ENCODE measurements at places on chromosomes 13 and 19.

- no peak for DNase-seq
Measured at GRCh38 chr19:18362934-18363542, 22.6 kb downstream of the PGPEP1 start.

DNA sequence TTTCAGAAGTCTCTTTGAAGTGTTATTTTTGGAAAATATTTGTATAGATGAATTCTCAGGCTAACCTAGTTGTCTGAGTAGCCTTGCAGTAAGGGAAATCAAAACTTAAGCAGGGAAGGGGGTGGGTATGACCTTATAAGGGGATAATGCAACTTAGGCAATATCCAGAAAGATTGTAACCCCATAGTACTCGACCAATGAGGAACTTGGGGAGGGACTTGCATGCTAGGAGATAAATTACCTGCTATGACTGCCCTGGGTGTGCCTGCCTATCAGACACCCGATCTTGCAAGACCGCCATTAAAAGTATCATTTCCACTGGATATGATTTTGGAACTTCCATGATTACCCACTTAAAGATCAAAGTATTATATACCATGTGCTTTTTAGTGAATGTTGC is 23.0 kb upstream of the RFXAP start:
- DNase-seq, result no peak

DNA sequence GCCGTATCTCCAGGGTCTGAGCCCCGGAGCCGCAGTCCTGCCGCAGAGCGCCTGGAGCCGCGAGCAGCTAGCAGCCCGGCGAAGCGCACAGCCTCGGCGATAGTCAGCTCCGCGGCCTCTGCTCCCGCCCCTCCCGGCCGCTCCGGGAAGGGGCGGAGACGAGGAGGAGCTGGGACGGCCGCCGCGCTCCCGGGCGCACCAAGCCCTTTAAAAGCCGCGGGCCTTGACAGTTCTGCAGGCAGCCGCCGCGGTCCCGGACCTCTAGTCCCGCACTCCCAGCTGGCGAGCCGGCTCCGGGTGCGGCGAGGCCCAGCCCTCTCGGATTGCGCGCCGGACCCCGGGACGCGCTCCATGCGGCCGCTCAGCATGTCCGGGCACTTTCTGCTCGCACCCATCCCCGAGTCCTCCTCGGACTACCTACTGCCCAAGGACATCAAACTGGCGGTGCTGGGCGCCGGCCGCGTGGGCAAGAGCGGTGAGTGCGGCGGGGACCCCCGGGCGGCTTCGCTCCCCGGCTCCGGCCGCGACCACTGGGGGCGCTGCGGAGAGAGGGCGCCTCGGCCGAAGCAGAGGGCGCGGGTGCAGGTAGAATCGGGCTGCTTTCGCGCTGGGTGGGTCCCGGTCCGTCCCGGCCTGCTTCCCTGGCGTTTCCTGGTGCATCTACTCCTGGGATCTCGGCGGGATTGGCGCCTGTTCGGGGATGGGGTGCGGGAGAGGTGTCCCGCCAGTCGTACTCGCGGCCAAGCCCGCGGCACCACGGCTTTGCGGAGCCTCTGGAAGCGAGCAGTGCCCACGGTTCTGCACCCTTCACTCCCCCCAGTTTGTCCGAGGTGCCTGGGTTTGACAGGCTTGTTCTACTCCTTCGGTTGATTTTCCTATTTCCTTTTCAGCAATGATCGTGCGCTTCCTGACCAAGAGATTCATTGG is at the start of gene RASL11A:
Gene RASL11A (plus strand): TSS at position 237 of the 927 bp plus-strand sequence. CDS start 115 bp downstream, at position 352.
- peak; percentile 93 for DNase-seq

- DNase-seq, result no peak
Measured at GRCh38 chr19:31347828-31348392, 1.3 kb downstream of the TSHZ3 start.

GRCh38 chr19:10430505-10431253 is 10.3 kb downstream of the PDE4A start:
- peak; percentile 85 for DNase-seq

GRCh38 chr19:54329476-54330165 is 9.3 kb downstream of the LILRA4 start:
- no peak for DNase-seq

GRCh38 chr19:20503476-20503875 is 62.1 kb downstream of the ZNF737 start:
- no peak for DNase-seq

GRCh38 chr13:101686003-101686402 is 233.5 kb downstream of the ITGBL1 start:
- DNase-seq, result no peak

- no peak for DNase-seq
Measured at GRCh38 chr13:82565201-82565600, 1317.1 kb downstream of the SLITRK1 start.

DNA sequence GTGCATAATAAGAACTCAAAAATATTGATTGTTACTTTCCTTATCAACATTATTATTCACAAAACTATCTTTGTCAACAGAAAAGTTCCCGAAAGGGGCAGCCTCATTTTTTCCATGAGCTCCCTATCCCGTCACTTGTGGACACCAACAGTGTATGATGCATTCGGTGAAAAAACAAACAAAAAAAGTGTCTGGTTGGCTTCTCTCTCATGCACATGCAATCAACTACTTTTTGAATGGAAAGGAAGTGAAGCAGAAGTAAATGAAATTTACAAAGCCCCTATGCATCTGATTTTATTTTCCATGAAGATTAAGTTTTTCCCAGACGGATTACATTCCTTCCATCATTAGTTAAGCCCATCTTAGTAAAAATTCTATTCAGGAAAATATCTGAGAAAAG is 526.9 kb downstream of the RFC3 start:
- DNase-seq, result no peak

GRCh38 chr13:39185326-39185725 is 147.1 kb downstream of the NHLRC3 start:
- DNase-seq, result no peak

DNA sequence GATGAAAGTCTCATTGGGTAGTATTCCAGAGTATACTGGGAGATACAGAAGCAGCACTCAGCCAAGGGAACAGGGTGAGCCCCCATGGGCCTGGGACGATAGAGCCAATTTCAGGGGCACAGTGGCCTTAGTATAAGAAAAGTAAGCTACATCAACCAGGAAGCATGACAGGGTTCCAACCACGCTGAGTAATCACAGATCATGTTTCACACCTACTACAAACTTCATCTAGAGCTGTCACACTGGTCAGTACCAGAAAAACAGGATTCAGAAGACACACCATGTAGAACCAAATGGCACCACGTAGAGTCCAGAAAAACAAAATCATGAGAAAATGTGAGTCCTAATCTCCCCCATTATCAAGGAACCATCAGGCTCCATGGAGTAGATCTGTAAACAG is 1292.4 kb upstream of the MIR17HG start:
- DNase-seq, result no peak

DNA sequence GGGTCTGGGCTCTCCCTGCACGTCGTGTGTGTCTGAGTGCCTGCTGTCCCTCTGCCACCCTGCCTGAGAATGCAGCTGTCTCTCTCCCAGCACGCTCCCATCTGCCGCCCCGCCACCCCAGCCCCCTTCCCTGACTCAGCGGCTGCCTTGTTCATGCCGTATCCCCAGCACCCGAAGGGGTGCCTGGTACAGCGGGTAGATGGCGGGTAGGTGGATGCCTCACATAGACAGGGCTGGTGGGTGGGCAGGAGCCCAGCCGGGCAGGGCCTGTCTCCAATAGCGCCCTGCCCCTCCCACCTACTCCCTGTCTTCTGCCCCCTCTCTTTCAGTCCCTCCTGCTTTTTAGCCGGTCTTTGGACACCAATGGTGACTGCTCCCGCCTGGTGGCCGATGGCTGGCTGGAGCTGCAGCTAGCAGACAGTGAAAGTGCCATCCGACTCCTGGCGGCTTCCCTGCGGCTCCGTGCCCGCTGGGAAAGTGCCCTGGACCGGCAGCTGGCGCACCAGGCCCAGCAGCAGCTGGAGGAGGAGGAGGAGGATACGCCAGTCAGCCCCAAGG is 30.3 kb downstream of the DHX34 start:
- DNase-seq, result no peak

GRCh38 chr13:23288564-23288963 is 107.8 kb downstream of the SGCG start:
- DNase-seq, result no peak

GRCh38 chr13:98251708-98252107 is 74.6 kb upstream of the RNF113B start:
- no peak for DNase-seq

- no peak for DNase-seq
Measured at GRCh38 chr13:94308832-94309231, 170.7 kb downstream of the DCT start.

DNA sequence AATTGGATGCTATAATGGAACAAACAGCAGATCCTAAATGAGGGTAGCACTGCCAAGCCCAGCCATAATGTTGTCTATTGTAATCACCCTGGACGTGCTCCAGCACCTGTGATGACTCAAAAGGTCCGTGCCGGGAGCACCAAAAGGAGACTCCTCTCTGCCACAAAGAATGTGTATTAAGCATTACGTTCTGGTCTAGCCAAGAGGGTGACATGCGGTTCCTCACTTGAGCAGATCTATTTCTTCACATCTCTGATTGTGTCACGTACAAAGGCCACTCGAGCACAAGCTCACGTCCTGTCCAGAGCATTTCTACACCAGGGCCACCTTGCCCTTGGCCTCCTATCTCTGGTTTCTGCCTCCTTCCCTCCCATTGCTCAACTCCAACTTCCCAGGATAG is 219.9 kb upstream of the IRS2 start:
- DNase-seq, result no peak

DNA sequence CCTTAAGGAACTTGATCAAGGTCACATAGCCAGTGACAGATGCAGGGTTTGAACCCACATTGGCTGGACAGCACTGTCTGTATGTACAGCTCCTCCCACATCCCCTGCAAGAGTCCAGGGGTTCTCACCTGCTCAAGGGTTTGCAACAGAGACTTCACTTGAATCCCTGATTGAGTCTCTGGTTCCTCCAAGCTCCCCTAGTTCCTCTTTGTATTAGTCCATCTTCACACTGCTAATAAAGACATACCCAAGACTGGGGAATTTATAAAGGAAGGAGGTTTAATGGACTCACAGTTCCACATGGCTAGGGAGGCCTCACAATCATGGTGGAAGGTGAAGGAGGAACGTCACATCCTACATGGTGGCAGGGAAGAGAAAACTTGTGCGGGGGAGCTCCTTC is 72.8 kb upstream of the CLDN10 start:
- no peak for DNase-seq

GRCh38 chr13:62524498-62524897 is 1108.8 kb upstream of the PCDH20 start:
- no peak for DNase-seq

DNA sequence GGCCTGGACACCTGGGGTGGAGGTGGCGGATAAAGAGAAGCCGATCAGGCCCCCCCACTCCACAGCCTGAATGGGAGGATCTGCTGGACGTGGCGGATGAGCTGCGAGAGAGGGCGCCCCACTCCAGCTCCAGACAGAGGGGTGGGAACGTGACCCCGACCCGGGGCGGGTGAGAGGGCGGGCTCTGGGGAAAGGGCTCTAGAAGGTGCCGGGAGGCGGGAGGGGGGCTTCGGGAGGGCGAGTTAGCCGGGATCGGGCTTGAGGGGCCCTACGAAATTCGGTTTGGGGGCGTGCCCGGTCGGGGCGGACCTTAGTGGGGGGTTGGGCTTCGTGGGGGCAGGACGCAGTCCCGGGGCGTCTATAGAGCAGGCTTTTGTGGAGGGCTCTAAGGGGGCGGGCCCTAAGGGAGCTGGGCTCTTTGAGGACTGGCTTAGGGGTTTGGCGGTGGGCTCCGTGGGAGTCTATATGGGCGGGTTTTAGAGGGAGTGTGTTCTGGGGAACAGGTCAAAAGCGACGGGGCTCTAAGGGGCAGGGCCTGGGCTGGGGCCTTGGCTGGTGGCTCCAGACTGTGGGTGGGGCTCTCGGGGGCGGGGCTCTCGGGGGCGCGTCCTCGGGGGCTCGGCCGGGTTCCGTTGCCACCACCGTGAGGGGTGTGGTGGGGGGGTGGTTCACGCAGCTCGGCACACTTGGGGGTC is 4.1 kb upstream of the NANOS3 start:
- DNase-seq, result peak; percentile 51

DNA sequence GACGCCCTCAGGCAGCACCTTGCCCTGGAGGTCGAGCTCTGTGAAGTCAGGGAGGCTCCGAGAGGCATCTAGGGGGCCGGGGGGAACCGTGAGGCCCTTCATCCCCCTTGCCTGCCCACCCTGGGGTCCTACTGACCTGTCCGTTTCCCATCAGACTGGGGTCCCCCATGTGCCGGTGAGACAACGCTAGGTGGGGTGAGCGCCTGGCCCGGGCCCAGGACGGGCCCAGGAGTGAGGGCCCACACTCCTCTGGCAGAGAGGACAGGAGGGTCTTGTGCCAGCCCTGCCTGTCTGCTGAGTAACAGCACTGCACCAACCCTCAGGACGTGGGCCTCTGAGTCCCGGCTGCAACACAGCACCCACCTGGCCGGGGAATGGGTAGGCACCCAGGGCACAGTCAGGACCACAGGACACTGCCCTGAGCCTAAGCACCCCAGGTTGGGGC is 14.4 kb downstream of the DCAF15 start:
- DNase-seq, result no peak

GRCh38 chr19:42078538-42079275 is 2.7 kb downstream of the ZNF574 start:
- DNase-seq, result no peak

DNA sequence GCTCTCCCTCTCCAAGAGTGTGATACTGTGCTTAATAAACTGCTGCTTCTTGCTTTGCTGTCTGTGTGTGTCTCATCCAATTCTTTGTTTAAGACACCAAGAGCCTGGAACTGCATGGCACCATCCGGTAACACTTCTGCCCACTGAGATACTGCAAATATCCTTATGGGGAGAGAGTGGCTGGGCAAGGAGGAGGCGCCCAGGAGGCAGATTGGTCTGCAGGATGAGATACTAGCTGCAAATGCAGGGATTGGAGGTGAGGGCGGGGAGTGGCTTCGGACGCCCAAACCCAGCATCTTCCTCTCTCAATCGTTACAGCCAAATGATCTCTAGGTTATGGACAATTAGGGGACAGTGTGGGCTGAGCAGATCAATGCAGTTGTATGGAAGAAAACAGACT is 1.7 kb upstream of the SIGLEC7 start:
- DNase-seq, result no peak

DNA sequence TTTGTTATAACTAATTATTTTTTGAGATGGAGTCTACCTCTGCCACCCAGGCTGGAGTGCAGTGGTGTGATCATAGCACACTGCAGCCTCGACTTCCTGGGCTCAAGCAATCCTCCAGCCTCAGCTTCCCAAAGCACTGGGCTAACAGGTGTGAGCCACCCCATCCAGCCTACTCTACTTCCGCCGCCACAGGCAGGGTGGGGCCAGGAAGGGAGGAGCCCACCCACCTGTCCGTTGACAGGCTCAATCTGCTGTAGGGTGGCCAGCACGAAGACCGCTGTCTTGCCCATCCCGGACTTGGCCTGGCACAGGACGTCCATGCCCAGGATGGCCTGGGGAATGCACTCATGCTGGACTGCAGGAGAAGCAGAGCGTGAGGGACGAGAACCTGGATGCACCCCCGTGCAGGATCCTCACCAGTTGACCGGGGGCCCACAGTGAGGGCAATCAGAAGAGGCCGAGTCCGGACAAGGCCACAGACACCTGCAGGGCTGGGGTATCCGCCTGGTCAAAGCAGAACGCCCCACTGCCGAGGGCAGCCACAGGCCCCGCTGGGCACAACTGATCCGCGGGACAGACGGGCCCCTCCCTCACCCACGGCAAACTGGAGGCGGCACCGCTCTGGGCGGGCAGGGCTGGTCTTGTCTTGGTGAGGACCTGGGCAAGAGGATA is 6.7 kb downstream of the DDX39A start:
- no peak for DNase-seq
